ENCODE measurements at places on chromosomes 7 and 10.

GRCh38 chr7:22183522-22184280 lies 173.3 kb downstream of the RAPGEF5 start:
- DNase-seq, result no peak

GRCh38 chr7:407721-408539 lies 111.7 kb downstream of the PDGFA start:
- no peak for DNase-seq

GRCh38 chr7:84137812-84138211 lies 56.8 kb downstream of the SEMA3A start:
- DNase-seq, result no peak

DNA sequence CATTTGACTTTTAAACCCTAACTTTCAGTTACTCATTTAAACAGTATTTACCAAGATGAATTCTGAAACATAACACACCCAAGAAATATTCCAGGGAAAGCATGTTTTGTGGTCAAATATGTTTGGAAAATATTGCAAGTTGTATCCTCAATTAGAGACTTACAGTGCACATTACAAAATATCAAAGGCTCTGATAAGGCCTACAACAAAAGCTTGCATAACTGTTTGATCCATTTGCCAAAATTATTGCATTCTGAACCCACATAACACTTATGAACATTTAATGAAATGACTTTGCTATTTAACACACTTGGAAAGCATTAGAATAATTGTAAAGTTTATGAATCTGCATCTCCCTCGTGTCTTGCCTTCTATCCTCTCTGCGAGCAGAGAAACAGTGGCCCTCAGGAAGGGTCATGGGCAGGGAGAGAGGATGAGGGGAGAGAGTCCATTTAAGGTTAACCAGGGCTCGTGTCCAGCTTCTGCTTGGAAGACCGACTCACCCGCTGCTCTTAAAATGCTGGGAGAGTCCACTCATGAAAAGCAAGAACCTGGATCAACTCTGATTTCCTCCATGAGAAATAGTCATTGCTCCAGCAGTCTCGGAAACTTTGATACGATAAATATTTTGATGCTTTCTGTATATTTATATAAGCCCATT lies 408.2 kb upstream of the ZMIZ1 start:
- DNase-seq, result no peak

DNA sequence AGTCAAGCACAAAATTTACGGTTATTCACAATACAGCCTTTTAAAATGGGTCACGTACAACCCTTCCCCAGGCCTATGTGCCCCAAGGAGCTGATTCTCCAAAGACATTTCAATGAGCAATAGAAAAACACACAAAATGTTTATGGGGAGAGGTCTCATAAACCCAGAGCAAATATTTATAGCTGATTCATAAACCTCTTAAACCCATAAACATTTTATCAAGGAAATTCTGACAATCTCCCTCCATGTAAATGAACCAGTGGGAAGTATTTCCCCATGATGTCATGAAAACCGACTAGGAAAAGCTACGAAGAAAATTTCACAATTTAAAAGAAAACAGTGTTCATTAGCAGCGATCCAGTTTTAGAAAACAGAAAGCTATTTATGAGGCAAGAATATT lies 36.0 kb downstream of the SFMBT2 start:
- no peak for DNase-seq

DNA sequence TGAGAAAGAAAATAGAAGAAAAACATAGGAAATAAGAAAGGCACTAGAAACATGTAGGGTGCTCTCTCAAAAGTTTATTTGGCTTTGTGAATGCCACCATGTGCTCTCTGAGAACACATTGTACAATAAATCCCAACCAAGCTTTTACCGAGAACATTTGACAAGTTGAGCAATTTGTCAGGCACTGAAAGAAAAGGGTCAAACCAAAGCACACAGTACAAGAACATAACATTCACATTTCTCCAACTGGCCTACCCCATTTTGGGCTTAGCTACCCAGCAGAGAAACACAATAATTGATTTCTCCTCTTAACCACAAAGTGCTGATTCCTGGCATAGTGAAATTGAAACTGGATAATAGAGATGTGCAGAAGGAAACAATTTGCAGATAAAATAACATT lies 69.2 kb upstream of the SLC39A12 start:
- DNase-seq, result no peak

DNA sequence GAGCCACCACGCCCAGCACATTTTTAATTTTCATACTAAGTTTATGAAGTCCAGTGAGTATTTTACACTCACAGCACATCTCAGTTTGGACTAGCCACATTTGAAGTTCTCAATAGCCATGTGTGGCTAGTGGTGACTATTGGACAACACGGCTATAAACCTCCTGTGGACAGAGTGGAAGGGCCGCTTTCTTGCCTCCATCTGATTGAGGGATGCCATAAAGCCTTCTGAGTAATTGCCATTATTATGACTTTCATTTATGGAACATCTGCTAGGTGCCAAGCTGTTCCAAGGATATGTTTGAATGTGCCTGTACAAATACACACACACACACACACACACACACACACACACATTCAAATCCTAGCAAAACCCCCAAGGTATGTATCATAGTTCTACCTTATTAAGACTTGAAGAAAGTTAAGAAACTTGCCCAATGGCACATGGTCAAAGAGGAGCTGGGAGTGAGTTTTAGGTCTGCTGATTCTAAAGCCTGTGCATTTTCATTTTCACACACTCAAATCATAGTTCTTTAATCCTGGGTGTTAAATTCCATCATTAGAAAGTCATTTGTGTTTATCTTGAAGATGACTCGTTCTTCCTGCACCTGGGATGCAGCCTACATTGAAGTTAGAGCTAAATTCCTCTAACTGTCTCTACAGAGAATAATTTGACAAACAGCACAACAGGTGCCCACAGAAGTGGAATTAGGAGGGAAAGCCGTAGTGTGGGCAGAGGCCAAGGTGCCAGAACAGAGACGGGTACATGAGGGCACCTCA lies 143.3 kb downstream of the PKD1L1 start:
- no peak for DNase-seq

DNA sequence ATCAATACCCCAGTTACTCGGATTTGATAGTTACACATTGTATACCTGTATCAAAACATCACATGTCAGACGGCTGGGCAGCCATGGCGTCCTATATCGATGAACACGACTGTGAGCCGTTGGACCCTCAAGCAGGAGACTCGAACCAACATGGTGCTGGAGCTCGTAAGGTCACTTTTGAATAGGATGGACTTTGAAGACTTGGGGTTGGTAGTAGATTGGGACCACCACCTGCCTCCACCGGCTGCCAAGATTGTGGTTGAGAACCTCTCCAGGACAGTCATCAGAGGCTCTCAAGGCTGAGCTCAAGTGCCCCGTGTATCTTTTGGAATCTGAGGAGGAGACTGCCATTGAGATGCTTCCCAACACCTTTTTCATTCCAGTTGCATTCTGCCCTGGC lies 1.9 kb upstream of the RINT1 start:
- DNase-seq, result no peak

DNA sequence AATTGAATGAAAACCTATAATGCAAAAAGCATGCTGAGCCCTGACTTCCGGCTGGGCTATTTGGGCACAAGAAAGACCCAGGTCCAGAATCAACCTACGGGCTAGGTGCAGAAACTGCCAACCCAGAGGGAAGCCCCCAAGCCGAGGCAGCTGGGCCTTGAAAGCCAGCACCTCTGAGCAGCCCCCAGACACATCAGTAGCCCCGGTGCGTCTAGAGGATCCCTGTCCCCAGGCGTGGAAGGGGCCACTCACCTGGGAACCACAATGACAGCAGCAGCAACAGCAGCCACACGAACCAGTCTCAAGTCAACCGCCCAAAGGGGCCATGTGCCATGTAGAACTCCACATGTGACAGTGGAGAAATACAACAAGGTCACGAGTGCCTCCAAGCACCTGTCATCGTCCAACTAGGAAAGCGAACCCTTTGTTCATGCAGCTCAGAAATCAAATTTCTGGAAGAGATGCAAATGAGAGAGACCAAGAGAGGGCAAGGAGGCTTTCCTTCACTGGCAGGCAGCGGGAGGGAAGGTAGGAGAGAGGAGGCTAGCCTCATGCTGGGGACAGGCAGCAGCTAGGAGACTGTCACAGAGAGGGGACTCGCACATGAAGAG lies 57.5 kb upstream of the CHST15 start:
- DNase-seq, result no peak

- DNase-seq, result no peak
Observed at GRCh38 chr7:154569916-154570315, 433.0 kb downstream of the PAXIP1 start.

DNA sequence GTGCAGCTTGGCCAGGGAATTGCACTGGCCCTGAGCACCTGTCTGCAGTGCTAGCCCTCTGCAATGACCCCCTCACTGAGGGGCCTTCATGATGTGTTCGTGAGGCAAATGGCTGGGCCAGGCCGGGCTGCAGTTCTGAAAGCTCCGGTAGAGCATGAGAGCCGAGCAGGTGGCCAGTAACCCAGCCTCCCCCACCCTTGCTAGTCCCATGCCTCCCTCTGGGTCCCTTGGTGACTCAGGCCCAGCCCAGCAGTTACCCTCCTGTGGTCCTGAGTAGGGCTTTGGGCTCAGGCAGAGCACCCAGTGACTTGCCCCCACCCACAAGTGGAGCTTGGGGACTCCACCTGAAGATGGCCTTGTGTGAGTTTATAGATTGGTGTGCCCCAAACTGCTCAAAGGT lies 16.1 kb upstream of the CSGALNACT2 start:
- no peak for DNase-seq

DNA sequence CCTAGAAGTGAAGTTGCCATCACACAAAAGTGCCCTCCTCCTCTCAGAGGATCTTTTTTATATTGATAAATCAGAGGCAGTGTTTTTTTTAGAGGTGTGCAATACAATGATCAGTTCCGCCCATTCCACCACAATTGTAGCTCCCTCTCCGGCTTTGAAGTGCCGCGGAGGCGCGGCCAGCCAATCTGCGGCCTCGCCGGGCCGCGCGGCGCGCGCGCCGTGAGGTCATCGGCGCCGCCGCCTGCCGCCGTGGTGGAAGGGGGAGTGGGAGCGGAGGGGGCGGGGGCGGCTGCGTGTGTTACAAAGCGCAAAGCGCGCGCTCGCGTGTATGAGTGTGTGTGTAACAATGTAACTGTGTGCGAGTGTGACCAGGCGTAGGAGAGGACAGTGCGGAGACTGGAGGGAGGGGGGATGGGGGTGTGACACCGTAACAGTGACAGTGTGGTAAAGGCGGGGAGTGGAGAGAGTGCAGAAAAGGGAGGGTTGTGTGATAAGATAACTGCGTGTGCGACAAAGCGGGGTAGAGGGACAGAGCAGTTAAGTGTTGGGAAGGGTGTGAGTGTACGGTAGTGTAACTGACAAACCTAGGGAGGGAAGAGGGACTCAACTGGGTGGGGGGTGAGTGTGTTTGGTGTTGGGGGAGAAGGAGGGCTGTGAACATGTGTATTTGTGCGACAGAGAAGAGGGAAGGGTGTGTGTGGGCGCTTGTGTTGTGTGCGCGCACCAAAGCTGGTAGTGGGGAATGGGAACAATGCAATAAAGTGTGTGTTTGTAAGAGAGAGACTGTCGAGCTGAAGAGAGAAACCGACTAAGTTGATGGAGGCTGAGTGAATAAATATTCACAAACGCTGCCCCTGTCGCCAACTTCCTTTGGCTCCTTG lies at the start of gene SP8:
SP8 (minus strand) TSS at position 108 of the 881 bp plus-strand sequence; CDS start at position 20, 88 bp downstream.
- DNase-seq, result no peak

GRCh38 chr7:40470817-40471216 lies 336.0 kb downstream of the SUGCT start:
- no peak for DNase-seq

DNA sequence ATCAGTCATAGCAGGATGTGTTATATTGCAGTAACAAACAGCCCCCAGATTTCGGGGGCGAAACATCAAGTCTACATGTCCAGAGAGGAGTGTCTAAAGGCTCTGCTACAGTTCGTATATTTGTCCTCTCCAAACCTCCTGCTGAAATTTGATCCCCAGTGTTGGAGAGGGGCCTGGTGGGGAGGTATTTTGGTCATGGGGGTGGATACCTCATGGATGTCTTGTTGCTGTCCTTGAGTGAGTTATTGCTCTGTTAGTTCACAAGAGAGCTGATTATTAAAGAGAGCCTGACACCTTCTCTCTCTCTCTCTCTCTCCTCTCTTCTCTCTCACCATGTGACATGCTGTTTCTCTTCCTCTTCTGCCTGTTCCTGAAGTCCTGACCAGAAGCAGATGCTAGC lies 343.7 kb downstream of the TCERG1L start:
- no peak for DNase-seq

DNA sequence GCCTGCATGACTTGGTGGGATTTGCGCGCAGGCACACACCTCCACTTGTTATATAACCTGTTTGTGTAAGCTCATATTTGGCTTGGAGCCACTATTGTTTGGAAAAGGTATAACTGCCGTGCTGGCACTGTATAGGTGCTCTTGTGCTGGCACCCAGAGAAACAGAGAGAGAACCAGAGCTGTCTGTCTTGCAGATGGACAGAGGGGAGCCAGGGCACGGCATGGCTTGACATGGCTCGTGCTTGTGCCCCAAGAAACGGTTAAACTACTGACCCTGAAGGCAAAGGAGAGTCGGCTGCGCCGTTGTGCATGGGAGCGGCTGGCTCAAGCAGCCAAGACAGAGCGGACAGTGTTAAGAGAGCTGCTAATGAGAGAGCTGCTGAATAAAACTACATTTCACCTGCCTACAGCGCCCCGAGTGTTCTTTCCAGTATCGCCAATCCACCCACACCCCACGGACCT lies 23.2 kb downstream of the RAPGEF5 start:
- no peak for DNase-seq

DNA sequence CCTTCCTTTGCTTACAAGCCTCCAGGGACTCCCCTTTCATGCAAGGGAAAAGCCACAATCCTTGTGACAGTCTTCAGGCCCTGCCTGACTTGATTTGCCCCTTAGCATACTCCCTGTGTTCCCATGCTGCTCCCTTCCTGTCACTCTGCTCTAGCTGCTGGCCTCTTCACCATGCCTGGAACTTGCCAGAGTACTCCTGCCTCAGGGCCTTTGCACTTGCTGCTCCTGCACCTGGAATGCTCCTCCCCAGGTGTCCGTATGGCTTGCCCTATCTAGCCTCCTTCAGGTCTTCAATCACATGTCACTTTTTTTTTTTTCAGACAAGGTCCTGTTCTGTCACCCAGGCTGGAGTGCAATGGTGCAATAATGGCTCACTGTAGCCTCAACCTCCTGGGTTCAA lies 22.8 kb upstream of the GOLGA7B start:
- no peak for DNase-seq

- no peak for DNase-seq
Observed at GRCh38 chr7:22686620-22687019, 40.4 kb upstream of the IL6 start.

GRCh38 chr10:121900443-121901174 lies 27.2 kb downstream of the ATE1 start:
- DNase-seq, result peak; percentile 70

DNA sequence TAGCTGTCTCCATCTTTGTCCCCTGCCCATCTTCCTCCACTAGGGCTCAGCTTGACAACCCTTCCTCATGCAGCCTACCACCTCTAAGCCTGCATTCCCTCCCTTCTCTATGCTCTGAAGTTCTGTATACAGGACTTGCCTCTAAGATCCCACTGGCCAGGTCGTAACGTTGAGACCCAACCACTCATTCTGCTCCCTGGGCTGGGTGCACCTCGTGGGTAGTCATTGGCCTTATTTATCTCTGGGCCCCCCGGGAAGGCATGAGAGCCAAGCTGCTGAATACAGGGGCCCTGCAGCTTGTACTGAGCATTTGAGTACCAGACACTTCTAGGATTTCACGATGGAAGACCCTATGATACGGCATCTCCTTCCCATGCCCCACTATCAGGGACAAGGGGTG lies 31.2 kb downstream of the MYL10 start:
- no peak for DNase-seq
